Fibroblast of skin of scalp (primary cell): ENCODE measurements at places on chromosomes 16 and 17.

DNA sequence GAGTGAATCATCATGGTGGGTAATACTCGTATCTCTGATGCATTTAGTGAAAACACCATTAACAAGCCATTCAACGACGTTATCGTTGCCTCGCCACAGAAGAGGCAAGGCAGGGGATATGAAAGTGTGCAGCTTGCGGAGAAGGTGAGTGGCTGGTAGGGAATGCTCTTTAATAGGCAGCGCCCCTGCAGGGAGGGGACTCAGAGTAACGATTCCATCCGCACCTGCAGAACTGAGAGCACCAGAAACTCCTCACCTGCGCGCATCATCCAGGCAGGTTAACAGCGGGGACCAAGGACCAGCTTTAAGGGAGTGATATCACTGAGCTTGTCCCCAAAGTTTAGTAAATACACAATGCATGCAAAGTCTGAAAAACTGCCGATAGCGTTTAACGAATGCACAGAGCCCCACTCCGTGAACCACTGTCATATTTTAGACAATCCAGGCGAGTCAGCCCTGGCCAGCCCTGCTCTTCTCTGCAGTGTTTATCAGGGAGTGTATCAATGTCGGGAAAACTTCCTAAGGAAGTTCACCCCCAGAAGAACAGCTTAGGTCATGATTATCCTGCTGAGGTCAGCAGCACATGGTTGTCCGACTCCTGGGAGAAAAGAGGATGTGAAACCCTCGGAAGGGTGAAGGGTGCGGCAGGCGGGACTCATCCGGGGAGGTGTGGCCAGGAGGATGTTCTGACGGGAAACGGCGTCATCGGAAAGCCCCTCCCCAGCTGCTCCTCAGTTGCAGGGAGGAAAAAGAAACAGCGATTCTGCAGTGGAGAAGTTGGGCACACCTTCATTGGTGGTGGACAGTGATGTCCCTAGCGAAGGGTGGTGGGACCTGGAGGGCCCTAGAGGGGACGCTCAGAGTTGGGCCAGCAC is 68.5 kb upstream of the DNAH17 start:
- no peak for DNase-seq

- DNase-seq, result no peak
These were observed 15.9 kb upstream of the CYTH1 start for GRCh38 chr17:78797691-78798585.

GRCh38 chr16:10547708-10548107 is 32.7 kb downstream of the EMP2 start:
- no peak for DNase-seq

DNA sequence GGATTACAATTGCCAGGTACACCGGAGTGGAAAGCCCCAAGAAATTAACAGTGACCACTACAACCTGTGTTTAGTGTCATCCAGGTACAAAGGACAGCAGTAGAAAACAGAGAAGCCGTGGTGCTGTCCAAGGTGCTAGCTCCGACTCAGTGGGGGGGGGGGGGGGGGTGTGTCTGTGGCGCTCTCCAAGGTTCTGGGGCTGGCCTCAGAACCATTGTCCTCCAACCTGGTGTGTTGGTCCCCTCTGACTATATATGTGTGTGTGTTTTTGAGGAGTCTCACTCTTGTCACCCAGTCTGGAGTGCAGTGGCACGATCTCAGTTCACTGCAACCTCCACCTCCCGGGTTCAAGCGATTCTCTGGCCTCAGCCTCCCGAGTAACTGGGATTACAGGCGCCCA is 5.8 kb upstream of the ZNF23 start:
- peak; percentile 48 for DNase-seq

GRCh38 chr17:40297511-40297910 is 9.8 kb downstream of the CDC6 start:
- no peak for DNase-seq

GRCh38 chr16:20372701-20373100 is 20.2 kb upstream of the UMOD start:
- DNase-seq, result no peak

DNA sequence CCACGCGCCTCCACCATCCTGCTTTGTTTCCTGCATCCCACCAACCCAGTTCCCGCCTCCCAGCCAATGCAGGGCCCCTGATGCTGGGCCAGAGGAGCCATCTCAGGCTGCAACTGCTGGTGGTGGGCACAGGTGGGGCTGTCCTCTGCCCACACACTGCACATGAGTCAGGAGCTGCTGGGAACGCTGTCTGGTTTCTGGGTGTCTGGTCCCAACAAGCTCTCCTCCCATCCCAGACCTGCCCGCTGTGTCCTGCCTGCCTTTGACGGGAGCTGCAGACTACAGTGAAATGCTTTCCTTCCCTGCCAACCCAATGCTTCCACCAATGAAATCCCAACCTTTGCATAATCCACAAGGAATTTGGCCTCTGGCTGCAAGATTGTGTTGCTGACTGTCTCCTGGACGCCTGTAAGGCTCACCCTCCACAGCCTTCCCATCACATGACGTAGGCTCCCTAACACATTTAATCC is 98.9 kb downstream of the N4BP1 start:
- peak; percentile 62 for DNase-seq

DNA sequence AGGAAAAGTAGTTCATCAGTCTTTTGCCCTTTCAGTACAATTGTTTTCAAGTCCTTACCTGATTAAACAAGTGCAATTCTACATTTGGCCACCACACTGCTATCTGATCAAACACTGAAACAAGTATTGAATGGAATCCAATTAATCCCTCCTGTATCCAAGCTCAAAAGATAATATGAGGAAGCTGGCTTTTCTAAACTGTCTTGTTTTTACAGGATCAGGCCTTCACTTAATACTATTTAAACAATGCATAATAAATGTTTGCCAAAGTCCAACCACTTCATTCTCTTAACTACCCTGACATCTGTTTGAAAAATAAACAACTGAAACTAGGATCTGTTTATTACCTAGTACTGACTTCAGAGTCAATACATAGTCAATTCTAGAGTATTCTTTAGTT is 131.6 kb downstream of the MRTFB start:
- DNase-seq, result no peak

GRCh38 chr17:55726440-55726839 is 3.8 kb upstream of the TMEM100 start:
- peak; percentile 99 for DNase-seq

GRCh38 chr16:77396461-77396860 is 38.4 kb downstream of the ADAMTS18 start:
- no peak for DNase-seq

GRCh38 chr16:11370084-11370931 is 25.0 kb downstream of the RMI2 start:
- DNase-seq, result no peak

GRCh38 chr16:84069540-84069939 is 26.9 kb upstream of the SLC38A8 start:
- no peak for DNase-seq

GRCh38 chr16:72142476-72142875 is 29.5 kb downstream of the PMFBP1 start:
- DNase-seq, result peak; percentile 13

GRCh38 chr17:2023692-2024571 is 1.2 kb downstream of the RTN4RL1 start:
- peak; percentile 36 for DNase-seq

- DNase-seq, result peak; percentile 79
These were observed 26.3 kb downstream of the CEP112 start for GRCh38 chr17:66165537-66166123.

DNA sequence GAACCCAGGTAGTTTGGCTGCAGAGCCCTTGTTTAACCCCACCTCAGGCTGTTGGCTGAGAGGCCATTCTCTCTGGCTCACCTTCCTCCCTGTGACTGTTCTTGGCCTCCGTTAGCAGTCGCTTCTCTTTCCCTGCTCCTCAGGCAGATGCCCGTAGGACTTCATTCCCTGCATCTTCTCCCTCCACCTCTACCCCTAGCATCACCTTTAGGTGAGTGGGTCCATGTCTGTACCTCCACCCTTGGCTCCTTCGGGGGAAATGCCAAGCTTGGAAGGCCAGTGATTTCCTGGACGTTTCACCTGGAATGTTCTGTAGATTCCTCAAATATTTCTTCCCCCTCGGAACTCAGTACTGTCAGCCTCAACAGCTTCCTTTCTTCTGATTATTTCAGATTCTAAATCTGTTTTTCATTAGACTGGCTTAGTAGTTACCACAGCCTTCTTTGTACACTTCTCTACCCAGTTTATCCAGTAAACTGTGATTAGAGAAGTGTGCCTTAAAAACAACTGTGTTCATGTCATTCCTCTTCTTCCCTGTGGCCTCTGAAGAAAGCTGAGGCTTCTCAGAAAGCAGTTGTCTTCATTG is 227.9 kb downstream of the MSI2 start:
- peak; percentile 70 for DNase-seq

GRCh38 chr16:71537643-71538042 is 11.4 kb downstream of the CHST4 start:
- peak; percentile 30 for DNase-seq

GRCh38 chr17:17151962-17152361 is 54.2 kb downstream of the PLD6 start:
- DNase-seq, result peak; percentile 94

DNA sequence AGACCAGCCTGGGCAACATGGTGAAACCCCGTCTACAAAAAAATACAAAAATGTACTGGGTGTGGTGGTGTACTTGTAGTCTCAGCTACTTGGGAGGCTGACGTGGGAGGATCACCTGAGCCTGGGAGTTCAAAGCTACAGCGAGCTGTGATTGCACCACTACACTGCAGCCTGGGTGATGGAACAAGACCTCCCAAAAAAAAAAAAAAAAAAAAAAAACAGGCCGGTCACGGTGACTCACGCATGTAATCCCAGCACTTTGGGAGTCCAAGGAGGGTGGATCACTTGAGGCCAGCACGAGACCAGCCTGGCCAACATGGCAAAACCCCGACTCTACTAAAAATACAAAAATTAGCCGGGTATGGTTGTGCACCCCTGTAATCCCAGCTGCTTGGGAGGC is 12.7 kb upstream of the APPBP2 start:
- DNase-seq, result no peak

- no peak for DNase-seq
These were observed 205.7 kb upstream of the CPHXL start for GRCh38 chr16:75931970-75932369.

GRCh38 chr17:42247734-42248133 is 28.5 kb downstream of the STAT5B start:
- DNase-seq, result peak; percentile 77

DNA sequence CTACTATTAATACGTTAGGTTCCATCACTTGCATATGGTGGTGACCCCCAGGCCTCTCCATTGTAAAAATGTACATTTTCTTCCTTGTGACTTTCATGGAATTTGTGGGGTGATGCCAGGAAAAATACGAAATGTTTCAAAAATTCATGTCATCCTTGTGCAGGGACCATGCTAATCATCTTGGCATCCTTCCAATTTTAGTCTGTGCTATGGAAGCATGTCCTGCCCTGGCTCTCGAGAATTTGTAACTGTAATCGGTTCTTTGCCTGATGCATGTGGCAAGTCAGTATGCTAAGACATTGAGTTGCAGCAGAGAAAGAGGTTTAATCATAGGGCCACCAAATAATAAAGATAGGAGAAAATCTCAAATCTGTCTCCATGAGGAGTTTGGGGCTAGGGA is 14.3 kb upstream of the GINS3 start:
- DNase-seq, result peak; percentile 21

- DNase-seq, result no peak
These were observed 83.0 kb upstream of the CIBAR2 start for GRCh38 chr16:85195271-85195647.

DNA sequence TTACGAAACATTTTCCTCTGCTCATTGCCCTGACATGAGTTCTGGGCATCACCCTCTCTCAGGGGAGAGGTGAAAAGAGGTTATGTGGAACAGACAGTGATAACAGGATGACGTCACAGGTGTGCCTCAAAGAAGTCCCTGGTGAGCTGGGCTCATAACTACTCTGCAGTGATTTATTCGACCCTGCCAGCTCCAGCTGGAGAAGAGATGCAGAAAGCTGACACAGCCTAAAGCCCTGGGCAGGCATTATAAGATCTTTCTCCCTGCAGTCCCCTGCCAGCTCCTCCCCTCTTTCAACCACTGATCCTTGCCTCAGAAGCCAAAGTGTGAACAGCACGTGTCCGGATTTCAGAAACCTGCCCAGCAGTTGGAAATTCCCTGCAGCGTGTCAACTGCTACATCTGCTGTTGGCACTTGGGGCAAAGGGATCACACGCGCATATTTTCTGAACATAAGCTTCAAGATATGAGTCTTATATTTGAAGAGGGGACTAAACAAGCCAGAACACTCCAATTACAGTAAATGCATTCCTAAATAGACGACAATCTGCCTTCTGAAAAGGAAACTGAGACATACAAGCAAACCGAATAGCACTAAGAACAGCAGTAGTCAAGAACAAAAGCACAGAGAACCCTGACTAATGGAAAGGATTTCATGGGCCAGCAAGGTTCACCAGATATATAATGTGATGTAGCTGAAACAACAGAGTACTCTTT is 80.5 kb downstream of the SMG6 start:
- DNase-seq, result peak; percentile 59

GRCh38 chr17:22266231-22266630 is 573.9 kb downstream of the KCNJ18 start:
- DNase-seq, result no peak

- no peak for DNase-seq
These were observed 4.2 kb downstream of the PITPNA start for GRCh38 chr17:1558401-1558800.

DNA sequence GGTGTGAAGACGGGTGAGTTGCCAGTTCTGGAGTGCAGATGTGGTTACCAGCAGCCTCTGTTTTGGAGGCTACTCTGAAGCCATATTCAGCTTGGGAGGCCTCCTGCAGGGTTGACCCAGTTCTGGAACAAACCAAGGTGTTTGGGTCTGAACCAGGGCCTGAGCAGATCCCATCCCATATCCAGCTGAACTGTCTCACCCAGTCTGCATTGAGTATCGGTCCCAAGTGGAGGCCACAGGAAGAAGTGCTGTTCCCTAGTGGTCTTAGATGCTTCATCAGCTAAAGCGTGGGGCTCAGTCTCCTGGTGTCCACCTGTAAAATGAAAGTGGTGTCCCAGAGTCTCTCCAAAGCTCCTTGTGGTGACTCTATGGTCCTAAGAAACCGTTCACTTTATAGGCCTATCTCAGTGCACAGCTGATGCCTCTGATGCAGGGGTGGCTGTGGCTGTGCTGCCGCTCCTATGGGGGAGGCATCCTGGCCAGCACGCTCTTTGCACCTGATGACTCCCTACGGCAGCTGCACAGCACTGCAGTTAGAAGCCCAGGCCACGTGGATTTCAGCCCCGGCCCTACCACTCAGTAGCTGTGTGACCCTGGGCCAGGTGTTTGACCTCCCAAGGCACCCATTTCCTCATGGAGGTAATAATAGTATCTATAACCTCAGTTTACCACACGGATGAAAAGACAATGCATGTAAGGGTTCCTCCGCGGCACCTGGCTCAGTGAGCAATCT is 21.0 kb downstream of the CBX4 start:
- DNase-seq, result no peak

GRCh38 chr16:59252317-59252716 is 518.2 kb upstream of the GOT2 start:
- DNase-seq, result no peak
